ENCODE measurements at places on chromosomes 3 and 15.

DNA sequence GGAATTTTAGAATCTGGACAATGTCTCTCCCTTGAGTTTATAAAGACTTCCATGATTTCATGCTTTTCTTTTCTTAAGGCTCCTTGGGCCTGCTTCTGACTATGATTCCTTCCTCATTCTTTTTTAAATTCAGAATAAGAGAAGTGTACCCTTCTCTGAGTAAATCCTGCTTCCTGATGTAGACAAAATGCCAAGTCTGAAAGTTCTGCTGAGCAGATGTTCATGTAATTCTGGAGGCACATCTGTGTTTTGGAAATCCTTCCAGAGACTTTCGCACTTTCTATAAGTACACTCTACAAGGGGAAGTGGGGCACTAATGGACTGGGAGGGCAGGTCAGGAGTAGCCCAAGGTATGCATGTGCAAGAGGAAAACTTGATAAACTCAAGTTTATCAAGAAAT lies 24.8 kb downstream of the TPM1 start:
- no peak for DNase-seq

DNA sequence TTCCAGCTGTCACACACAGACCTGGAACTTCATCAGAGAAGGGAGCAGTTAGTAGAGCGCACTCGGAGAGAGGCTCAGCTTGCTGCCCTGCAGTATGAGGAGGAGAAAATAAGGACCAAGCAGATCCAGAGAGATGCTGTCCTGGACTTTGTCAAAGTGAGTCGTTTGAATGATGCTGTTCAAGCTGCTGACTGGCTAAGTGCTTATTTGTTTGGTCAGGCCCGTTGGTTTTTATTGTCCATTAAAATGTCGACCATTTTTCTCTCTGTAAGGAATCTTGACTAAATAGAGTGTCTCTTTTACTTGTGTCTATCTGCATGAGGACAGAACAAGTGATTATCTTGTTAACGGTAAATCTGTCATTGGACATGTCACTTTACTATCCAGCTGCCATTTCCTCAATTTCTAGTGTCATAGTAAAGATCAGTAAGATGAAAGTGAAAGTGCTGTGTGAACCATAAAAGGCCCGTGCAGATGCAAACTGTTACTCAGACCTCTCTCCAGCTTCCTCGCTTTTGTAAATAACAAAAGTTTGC lies 56.9 kb downstream of the LRCH3 start:
- no peak for DNase-seq

DNA sequence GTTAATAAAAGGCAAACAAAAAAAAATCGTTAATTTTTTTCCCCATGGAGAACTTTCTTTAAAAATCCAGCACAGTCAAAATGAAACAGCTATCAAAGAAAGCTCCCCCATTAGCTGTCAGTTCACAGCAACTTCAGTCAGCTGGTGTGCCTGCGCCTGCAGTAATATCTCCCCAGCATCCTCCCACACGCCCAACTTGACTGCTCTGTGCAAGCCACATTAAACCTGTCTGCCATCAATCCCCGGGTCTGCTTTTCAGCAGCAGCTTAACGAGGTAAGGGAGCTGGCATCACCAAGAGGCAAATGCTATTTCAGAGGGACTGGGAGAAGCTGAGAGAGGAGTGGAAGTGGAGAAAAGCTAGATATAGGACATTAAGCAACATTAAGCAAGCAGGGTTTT lies 337.5 kb downstream of the GAP43 start:
- no peak for DNase-seq

DNA sequence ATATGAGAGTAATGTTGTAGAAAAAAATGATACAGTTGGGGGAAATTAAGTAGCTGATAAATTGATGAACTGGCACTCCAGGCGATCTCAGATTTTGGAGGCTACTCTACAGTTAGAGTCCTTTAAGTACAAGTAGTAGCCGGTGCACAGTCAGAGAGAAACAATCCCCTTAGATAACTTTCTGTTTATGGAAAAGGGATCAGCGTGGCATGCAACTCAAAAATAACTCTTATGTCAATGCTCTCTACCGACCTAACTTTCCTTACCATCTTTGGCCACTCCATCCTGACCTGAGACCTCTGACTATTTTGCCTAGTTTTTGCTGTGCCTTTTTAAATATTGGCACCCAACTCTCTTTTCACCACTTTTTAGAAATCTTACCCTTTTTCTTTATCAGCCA lies 299.6 kb downstream of the UNC13C start:
- DNase-seq = no peak

GRCh38 chr15:57149196-57149595 lies 227.1 kb upstream of the CGNL1 start:
- peak; percentile 56 for DNase-seq

DNA sequence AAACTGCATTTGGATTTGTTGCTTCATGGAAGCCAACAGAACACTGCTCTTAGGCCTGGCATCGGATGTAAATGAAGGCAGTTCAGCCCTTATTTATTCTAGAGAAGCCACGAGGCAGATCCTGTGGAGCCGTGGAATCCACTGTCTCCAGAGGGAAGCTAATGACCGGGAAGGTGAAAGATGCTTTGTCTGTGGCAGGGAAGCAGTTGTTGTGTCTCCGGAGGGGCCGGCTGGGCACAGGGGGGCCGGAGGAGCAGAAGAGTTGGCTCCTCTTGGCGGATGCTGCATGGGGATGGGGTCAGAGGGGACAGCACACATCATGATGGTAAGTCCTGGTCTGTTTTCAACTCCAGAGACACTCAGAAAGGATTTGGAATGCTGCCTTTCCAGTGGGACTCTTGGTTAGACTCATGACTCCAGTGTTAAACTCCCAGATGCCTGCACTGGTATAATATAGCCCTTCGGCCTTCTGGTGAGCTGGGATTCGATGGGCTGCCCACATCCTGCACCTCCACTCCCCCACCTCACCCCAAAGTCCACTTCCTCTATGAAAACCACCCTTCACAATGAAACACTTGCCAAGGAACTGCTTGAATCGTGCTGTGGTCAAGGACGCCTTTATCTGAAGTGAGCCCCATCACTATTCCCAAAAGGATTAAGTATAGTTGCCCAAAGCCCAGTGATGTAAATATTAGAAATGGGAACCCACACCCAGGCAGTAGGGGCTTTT lies 33.6 kb downstream of the TPM1 start:
- no peak for DNase-seq

GRCh38 chr3:51684971-51685751 lies 14.1 kb downstream of the TEX264 start:
- DNase-seq = peak; percentile 8

DNA sequence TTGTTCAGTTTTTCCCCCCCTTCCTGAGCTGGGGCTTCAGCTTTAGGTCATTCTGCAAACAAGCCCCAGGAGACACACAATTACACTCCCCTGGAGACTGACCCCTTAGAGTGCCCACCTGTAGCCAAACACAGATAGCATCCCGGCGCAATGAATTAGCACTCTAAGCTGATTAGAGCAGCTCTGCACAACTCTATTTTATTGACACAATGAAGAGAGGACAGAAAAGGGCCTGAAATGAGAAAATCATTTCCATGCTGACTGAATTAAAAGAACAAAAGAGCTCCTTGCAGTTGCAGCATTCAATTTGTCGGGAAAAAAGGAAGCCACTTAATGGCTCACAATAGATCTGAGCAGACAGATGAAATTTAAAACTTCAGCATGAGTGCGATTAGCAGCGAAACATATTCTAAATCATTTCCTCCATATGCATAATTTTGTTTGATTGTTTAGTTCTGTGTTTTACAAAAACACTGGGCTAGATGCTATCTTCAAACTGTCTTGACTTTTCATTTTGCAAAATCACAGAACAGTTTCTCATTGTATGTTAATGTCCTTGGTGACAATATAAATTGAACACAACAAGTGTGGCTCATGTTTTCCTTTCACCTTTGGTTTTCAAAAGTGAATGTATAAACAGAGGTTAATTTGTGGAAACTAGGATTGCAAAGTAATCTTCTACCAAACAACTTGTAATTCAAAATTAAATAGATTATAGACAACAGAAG lies 308.6 kb downstream of the MECOM start:
- peak; percentile 100 for DNase-seq

GRCh38 chr3:160330109-160330508 lies 68.9 kb downstream of the IFT80 start:
- DNase-seq = no peak

DNA sequence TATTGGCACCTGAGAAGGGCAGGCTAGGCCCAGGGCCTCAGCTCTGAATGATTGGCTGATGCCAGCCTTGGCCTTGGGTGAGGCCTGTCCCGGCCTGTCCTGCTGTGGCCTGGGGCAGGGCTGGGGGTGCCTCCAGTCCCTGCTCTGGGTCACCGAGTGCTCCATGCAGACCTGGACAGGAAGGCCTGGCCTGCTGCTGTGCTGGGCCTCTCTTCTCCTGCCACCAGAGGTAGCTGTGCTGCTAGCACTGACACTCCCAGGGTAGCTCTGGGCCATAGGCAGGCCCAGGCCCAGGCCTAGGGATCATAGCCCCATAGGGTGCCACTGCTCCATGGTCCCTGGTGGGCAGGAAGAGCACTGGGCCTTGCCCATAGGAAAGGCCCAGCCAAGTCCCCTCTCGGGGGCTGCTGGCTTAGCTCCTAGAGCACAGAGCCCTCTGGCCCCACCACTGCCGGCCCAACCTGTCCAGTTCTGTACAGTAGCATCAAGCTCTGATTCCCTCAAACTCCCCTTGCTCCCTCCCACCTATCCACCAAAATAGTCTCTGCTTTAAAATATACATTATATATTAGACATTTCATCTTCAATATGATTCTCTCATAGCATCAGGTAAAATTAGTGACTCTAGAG lies 18.2 kb downstream of the ABTB1 start:
- peak; percentile 32 for DNase-seq

- no peak for DNase-seq
These were observed 238.0 kb upstream of the CTNNB1 start for GRCh38 chr3:40961104-40961857.

GRCh38 chr3:51679777-51680176 lies 8.7 kb downstream of the TEX264 start:
- DNase-seq = no peak

DNA sequence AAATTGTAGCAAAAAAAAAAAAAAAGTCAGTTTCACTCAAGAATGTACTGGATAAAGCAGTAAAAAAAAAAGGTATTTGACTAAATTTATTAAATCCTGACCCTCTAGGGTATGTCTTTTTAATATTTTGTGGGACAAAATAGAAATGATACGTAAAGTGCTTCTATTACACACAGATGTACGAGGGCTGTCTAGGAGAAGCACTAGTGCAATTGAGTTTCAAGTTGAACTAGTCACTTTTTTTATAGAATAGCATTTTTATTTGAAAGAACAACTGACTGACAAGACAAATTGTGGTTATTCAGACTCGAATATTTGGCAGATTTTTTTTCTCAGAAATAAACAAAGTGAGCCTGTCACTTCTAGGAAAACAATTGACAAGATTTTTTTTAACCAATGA lies 49.0 kb downstream of the CCDC54 start:
- no peak for DNase-seq

DNA sequence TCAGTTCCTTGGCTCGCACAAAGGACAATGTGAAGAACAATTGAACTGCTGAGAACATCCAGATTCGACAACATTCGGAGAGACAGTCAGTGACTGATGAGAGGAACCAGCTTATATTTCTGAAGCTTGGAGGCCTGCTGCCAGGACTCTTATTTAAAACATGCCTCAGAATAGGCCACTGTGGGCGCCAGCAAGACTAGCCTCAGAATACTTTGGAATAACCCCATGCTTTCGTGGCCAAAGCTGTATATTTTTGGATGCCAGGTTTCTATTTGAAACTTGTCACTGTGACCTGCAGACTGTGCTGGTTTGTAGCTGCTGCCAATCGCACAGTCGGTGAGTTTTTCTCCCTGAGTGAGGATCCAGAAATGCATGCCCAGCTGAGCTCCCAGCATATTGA lies 129.9 kb upstream of the UBE3A start:
- DNase-seq = no peak

DNA sequence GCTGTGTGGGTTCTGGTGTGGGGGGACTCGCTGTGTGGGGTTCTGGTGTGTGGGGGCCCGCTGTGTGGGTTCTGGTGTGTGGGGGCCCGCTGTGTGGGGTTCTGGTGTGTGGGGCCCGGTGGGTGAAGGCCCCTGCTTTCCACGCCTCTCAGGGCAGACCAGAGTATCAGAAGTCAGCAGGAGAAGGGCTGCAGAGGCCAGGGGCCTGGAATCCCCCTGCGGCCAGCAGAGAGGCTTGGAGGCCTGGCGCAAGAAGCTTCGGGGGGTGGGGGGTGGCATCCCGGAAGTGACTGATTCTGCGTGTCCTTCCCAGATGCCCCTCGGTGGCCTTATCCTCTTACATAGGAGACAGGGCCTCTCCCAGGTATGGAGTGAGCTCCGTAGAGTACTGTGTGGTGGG lies 37.4 kb downstream of the TNK2 start:
- DNase-seq = no peak

DNA sequence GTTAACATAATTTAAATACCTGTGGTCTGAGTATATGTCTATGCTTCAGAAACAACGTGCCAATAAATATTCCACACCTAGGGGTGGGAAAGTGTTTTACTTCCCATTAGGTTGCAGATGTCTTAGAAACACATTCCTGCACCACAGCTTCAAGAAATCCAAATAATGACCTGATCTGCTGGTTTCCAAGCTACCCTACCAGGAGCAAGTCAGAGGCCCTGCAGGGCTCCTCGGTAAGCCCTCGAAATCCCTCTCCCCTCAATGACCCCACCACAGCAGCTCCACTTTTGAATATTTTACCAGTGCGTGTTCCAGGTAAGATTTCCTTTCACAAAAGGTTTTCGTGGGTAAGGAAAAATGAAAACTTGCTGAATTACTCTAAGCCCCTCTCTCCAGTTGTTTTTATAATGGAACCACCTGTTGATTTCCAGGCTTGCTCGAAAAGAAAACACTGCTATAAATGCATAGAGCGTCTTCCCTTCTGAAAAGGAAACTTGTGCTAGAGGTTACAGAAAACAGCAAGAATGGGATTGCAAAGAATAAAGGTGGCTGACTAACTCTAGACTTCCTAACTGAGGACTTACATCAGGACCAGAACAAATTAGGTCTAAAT lies 12.6 kb downstream of the IL12A start:
- no peak for DNase-seq

DNA sequence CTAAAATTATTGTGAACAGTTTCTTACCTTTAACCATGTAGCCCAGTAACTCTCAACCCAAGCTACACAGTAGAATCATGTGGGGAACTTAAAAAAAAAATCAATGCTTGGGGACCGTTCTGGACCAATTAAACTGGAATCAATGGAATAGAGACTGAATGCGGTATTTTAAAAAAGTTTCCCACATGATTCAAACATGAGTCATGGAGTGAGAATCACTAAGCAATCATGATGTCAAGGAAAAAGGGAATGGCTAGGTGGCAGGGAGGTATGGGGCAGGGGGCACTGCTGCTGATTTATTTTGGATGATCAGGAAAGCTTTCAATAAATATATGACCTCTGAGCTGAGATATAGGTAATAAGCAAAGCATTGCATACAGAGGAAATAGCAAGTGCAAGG lies 250.5 kb upstream of the RORA start:
- no peak for DNase-seq

Data from NCI-H1417 (cell line).